ENCODE measurements at places on chromosomes 6 and 20. TPM values are rescaled to one million over a fixed set of nuclear protein-coding genes. Genes with fewer than 3 reads are reported as not detected.

DNA sequence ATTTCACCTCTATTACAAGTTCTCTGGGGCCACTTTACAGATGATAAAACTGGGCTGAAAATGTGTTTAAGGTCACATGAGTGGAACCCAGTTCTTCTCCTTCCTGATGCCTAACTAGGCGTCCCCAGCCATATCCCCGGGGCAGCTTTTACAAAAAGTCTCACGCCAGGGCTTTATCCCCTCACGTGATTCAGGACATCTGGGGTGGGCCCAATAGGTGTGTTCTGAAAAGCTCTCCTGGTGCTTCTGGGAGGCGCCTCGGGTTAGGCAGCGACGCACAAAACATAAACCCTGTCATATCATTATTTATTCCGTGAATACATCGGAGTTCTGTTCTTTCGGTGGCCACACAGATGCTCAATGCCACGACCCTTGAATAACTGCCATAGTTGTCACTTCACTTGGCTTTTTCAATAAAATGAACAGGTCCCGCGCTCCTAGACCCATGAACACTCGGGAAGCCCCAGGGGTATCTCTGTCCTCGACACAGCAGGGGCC lies 32.1 kb downstream of the SF3B5 start:
- H3K27ac ChIP-seq: no peak overlapping the region
- H3K36me3 ChIP-seq: no peaks in the 10 kb centered on the region
- H3K4me1 ChIP-seq: peaks cover 32% of the 10 kb centered on the region
- H3K27me3 ChIP-seq: peaks cover 82% of the 10 kb centered on the region
- peak overlapping the region; percentile 81 for H3K4me3 ChIP-seq

DNA sequence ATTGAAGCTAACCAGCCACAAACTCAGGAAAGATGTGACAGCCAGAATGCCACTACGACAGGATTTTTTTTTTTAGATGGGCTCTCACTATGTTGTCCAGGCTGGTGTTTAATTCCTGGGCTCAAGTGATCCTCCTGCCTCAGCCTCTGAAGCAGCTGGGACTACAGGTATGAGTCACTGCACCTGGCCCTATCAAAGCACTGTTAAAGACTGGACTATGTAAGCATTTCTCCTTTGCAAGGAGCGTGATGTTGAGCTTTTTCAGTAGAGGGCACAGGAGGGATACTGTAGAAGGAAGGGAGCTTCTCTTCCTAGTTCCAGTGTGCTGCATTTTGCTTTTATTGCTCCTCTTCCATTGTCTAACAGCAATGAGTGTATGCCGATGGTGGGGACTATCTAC lies 35.8 kb downstream of the ZBTB9 start:
- DNase-seq: peak; percentile 21
- H3K27me3 ChIP-seq: no peaks in the 10 kb centered on the region
- H3K27ac ChIP-seq: no peak overlapping the region
- H3K36me3 ChIP-seq: no peaks in the 10 kb centered on the region
- no peaks in the 10 kb centered on the region for H3K4me1 ChIP-seq

DNA sequence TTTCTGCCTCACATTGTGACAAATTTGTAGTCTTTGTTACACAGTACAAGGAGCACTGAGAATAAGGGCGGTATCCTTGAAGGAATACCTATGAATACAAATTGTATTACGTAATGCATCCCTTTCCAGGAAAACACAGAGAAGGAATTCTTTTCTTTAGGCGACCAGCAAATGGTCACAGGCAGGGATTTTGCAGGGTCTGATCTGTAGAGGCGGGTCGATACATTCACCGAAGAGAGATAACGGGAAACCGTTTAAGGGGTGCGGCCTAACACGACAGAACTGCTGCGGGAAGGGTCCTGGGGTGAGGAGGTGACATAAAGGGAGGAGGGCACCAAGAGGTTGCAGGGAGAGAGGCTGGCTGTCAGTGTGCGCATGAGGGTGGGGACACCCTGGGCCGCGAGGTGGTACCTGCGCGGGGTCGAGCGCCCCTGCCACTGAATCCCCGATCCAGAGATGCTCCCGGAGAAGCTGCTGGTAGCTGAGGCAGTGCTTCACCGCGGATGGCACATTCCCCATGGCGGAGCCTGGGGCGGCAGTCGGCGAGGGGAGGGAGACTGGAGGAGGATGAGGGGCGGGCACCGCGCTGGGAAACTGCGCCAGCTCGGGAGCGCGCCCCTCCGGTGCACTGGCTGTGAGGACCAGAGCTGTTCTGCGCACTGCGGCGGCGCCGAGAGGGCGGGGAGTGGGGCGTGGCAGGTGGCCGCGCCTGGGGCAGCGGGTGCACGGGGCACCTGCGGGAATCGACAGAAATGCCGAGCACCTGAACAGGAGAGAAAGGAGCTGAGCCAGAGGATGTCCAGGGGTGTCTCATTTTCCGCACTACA lies at the start of gene HMGCLL1:
Gene HMGCLL1 (minus strand): TSS at position 656 of the 827 bp plus-strand sequence. CDS start 137 bp downstream, at position 519.
- no peaks in the 10 kb centered on the region for H3K36me3 ChIP-seq
- H3K4me1 ChIP-seq: no peaks in the 10 kb centered on the region
- H3K27me3 ChIP-seq: peaks cover 11% of the 10 kb centered on the region
- peak; percentile 88 for DNase-seq
- H3K27ac ChIP-seq: no peak within 1 kb of the TSS

GRCh38 chr20:19110881-19111460 lies 101.5 kb upstream of the SLC24A3 start:
- no peaks in the 10 kb centered on the region for H3K27me3 ChIP-seq
- H3K27ac ChIP-seq: no peak overlapping the region
- H3K4me3 ChIP-seq: no peak overlapping the region
- no peaks in the 10 kb centered on the region for H3K36me3 ChIP-seq
- H3K4me1 ChIP-seq: no peaks in the 10 kb centered on the region
- no peak for DNase-seq

GRCh38 chr20:50469176-50469723 lies 40.9 kb upstream of the PTPN1 start:
- no peak for DNase-seq
- H3K36me3 ChIP-seq: no peaks in the 10 kb centered on the region
- H3K27ac ChIP-seq: no peak overlapping the region
- H3K4me1 ChIP-seq: no peaks in the 10 kb centered on the region
- no peaks in the 10 kb centered on the region for H3K27me3 ChIP-seq

- no peak overlapping the region for H3K27ac ChIP-seq
- H3K4me1 ChIP-seq: no peaks in the 10 kb centered on the region
- no peak overlapping the region for H3K4me3 ChIP-seq
- DNase-seq: no peak
- H3K36me3 ChIP-seq: no peaks in the 10 kb centered on the region
These were observed 14.4 kb upstream of the RNF24 start for GRCh38 chr20:4029505-4030467.

- H3K27me3 ChIP-seq: no peaks in the 10 kb centered on the region
- H3K36me3 ChIP-seq: no peaks in the 10 kb centered on the region
- no peak overlapping the region for H3K4me3 ChIP-seq
These were observed 150.9 kb upstream of the HMGN3 start for GRCh38 chr6:79385333-79385732.

DNA sequence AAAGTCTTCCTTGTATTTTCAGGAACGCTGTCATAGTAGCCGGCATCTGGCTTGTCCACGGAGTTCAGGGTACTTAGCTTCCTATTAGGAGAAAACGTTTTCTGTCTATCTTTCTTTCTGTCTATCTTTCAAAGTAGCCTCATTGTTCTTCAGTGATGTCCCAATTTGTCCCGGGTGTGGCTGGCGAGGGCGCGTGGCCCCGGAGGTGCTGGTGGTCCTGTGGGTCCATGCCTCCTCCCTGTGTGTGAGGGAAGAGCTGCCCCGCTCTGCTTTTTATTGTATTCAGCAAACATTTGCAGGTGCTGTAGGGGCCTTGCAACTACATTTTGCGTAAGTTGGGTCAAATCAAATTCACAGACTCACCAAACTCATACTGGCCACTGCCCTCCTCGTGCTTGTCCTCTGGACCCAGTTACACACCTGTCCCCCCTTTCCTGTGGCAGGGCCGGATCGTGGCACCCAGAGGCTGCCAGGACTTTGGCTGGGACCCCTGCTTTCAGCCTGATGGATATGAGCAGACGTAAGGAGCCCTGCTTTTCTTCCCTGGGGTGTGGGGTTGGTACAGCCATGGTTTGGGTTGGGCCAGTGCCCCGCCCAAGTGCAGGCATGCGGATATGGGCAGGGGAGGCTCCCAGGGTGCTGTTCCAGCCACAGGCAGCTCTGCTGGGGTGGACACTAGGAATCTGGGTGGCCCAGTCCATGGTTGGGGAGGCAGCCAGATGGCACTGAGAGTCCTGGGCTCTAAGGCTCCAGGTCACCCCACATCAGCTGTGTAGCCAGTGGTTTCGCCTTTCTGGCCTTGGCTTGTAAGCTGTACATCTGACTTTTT lies 12.3 kb downstream of the ITPA start:
- H3K27me3 ChIP-seq: no peaks in the 10 kb centered on the region
- no peaks in the 10 kb centered on the region for H3K4me1 ChIP-seq
- H3K36me3 ChIP-seq: peaks cover 11% of the 10 kb centered on the region
- H3K4me3 ChIP-seq: no peak overlapping the region
- H3K27ac ChIP-seq: no peak overlapping the region
- DNase-seq: no peak

- H3K4me1 ChIP-seq: no peaks in the 10 kb centered on the region
- H3K36me3 ChIP-seq: no peaks in the 10 kb centered on the region
- no peak for DNase-seq
- no peak overlapping the region for H3K27ac ChIP-seq
These were observed 244.2 kb downstream of the CDKAL1 start for GRCh38 chr6:20778459-20778858.

DNA sequence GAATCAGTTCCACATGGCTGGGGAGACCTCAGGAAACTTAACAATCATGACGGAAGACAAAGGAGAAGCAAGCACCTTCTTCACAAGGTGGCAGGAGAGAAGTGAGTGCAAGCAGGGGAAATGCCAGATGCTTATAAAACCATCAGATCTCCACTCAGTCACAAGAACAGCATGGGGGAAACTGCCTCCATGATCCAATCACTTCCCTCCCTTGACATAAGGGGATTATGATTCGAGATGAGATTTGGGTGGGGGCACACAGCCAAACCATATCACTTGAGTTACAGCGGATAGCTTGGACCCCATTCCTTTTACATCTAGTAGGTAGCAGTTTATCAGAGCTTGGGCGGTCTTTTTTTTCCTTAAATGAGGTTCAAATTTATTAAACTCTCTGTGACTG lies 19.1 kb downstream of the AFDN start:
- H3K4me3 ChIP-seq: no peak overlapping the region
- no peaks in the 10 kb centered on the region for H3K27me3 ChIP-seq
- no peaks in the 10 kb centered on the region for H3K36me3 ChIP-seq
- peaks cover 61% of the 10 kb centered on the region for H3K4me1 ChIP-seq
- H3K27ac ChIP-seq: no peak overlapping the region

GRCh38 chr6:148323344-148323743 lies 19.3 kb upstream of the SASH1 start:
- no peak for DNase-seq
- no peak overlapping the region for H3K4me3 ChIP-seq
- H3K27me3 ChIP-seq: no peaks in the 10 kb centered on the region
- H3K36me3 ChIP-seq: no peaks in the 10 kb centered on the region
- no peak overlapping the region for H3K27ac ChIP-seq

- no peaks in the 10 kb centered on the region for H3K36me3 ChIP-seq
- H3K4me1 ChIP-seq: no peaks in the 10 kb centered on the region
- no peak for DNase-seq
- H3K27me3 ChIP-seq: no peaks in the 10 kb centered on the region
These were observed 104.9 kb upstream of the TSHZ2 start for GRCh38 chr20:52867305-52867704.

- no peak overlapping the region for H3K4me3 ChIP-seq
- H3K36me3 ChIP-seq: no peaks in the 10 kb centered on the region
- H3K27ac ChIP-seq: no peak overlapping the region
- no peaks in the 10 kb centered on the region for H3K27me3 ChIP-seq
These were observed 232.8 kb upstream of the GMDS start for GRCh38 chr6:2478200-2478599.

DNA sequence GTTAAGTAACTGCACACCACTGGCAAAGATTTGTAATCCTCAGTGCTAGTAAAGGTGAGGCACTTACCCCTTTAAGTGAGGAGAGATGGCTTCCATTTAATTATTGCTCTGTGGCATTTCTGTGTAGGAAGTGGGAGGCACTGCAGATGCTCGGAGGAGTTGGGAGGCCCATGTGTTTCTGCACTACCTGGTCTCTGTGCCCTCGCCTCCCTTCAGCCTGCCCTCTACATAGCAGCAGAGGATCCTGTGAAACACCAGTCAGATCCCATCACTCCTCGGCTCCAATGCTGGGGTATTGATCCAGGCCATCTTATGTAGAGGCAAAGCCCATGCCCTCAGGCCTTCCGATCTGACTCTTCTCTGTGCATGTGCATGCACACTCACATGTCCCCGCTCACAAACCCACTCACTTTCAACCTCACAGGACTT lies 67.0 kb downstream of the SLX4IP start:
- peaks cover 23% of the 10 kb centered on the region for H3K4me1 ChIP-seq
- H3K27me3 ChIP-seq: no peaks in the 10 kb centered on the region
- no peaks in the 10 kb centered on the region for H3K36me3 ChIP-seq
- no peak overlapping the region for H3K4me3 ChIP-seq
- H3K27ac ChIP-seq: 0 out of 2 replicates have a peak overlapping the region, but pooled peaks have one; percentile 34

- H3K27ac ChIP-seq: no peak overlapping the region
- peaks cover 11% of the 10 kb centered on the region for H3K4me1 ChIP-seq
- DNase-seq: no peak
These were observed 166.5 kb downstream of the TSHZ2 start for GRCh38 chr20:53138454-53139262.

- H3K27ac ChIP-seq: no peak overlapping the region
- H3K27me3 ChIP-seq: no peaks in the 10 kb centered on the region
- no peak overlapping the region for H3K4me3 ChIP-seq
- DNase-seq: no peak
- H3K36me3 ChIP-seq: no peaks in the 10 kb centered on the region
These were observed 272.4 kb upstream of the EXOC2 start for GRCh38 chr6:965343-965742.

DNA sequence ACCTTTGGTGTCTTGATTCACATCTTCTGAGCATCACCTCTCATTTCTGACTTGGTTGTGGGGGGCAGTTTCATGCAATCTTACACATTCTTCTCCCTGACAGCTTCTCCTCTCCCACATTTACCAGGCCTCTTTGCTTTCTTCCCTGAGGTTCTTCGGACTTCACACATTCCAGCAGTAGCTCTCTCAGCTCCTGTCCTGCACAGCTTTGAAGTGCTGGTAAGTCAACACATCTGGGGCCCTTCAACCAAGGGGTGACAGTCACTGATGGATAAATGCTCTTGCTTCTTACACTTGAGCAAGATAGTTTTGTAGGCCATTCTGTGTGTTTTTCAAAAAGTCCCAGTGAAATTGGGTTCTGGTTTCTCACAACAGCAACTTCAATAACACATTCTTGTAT lies 2.5 kb upstream of the SLC35B3 start:
- H3K27ac ChIP-seq: no peak overlapping the region
- H3K27me3 ChIP-seq: no peaks in the 10 kb centered on the region
- no peaks in the 10 kb centered on the region for H3K36me3 ChIP-seq

Gene METTL24
- total RNA-seq: not detected

Gene SMPDL3A
- 3.0 TPM for total RNA-seq

Gene OPRM1
- total RNA-seq: not detected

Gene SCUBE3
- 0.70 TPM for total RNA-seq

Gene GNMT
- total RNA-seq: not detected

Gene PKIB
- 170 TPM for total RNA-seq

Gene LY6G6F
- not detected for total RNA-seq

Gene ASIP
- not detected for total RNA-seq

Gene SYNDIG1
- 7.4 TPM for total RNA-seq

Gene CYP24A1
- 0.12 TPM for total RNA-seq

Gene ENPP1
- total RNA-seq: 46.9 TPM

Gene SAMD3
- 4.9 TPM for total RNA-seq
